Lung (tissue), 17 donors: ENCODE measurements at places on chromosomes 6 and 20. TPM values are rescaled to one million over a fixed set of nuclear protein-coding genes. Genes with fewer than 3 reads are reported as not detected.

GRCh38 chr6:133610227-133610840, 278.6 kb upstream of the TCF21 start:
- DNase-seq: no peak

DNA sequence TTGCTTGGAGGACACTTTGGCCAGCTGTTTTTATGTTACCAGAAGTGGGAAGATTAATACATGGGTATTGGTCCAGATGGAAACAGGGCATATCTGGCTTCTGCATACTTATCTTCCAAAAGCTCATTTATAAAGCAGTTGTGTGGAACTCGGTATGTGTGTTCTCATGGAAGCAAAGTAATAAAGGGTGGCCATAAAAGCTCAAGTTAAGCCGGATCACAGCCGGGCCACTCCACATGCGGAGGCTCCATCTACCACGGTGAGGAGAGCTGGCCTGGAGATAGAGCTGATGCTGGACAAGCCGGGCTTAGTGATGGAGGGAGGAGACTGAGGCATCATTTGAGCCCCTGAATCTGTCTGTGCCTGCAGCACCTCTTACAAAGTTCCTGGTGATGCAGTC, 38.6 kb upstream of the KIF16B start:
- no peak for DNase-seq

DNA sequence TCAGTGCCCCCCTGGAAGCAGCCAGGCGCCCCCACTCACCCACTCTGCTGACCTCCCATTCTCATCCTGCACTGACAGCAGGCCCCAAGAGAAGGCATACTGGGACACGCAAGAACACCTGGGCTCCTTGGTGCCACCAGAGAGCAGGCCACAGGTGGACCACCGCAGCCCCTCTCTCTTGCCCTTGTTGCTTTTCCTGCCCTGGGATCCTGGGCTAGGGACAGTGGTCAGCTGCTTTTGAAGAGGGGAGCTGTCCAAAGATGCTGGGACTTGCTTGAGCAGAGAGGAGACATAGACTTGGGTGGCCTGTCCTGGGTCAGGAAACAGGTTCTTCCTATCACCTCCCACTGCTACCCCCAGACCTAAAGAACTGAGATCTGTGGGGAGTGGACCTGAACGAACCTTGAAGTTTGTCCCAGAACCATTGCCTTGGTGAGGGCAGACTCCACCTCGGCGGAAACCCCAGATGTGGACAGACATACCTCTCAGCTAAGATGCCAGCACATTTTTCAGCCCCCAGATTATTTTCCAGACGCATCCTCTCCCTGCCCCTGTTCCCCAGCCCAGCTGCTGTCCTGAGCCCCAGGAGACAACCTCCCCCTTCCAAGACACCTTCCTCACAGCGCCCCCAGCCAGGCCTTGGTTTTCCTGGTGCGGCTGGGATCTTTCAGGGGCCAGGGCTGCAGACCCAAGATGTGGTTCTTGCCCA, 1.1 kb downstream of the GLP1R start:
- DNase-seq: no peak

DNA sequence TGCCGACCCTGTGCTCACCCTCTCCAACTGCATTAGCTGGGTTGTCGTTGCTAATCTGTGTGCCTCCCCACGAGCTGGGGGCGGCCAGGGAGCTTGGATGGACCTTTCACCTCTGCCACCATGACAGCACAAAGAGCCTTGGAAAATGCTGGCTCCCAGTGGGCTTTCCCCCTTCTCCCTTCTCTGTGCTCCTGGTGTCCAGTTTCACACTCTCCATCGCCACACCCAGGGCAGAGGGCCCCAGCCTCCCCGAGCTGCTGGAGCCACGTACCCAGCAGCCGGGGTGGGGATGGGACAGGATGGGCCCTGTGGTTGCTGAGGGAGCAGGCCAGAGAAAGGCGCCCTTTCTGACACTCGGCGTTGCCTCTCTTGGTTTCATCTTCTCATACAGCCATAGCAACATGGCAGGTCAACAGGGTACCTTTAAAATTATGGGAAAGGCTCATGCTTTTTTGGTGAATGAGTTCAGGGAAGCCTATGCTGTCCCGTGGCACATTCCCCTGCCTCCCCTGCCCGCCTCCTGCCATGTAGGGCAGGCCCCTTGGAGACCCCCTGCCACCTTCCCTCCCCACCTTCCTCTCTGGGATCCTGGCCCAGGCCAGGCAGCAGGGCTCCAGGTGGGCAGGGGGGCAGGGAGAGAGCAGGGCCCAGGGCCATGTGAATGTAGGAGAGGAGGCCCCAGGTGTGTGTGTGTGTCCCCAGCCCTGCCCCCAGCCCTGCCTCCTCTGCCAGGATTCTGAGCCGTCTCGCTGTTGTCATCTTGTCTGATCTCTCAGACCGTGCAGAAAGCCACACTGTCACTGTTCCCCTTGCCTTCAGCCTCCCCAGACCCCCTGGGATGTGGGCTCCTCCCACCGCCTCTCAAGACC, 85.2 kb upstream of the CCDC167 start:
- no peak for DNase-seq

GRCh38 chr6:66226109-66226508, 519.1 kb upstream of the EYS start:
- DNase-seq: peak; percentile 85

GRCh38 chr6:129575378-129576118, 134.4 kb downstream of the ARHGAP18 start:
- peak; percentile 70 for DNase-seq

DNA sequence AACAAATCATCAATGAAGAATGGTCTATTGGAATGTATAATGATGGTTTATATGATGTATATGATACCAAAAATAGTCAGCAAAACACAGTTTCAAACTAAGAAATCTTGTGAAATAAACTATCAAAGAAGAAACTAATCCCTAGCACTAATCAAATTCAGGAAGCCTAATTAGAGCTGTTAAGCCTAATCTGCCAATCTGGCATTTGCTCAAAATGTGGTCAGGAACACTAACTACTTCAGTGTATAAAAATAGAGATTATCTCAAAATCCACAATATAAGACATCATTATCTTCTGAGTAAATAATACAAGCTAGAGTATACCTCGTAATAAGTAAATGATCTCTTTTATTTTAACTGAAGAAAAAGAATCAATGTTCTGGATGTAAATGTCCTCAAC, 12.8 kb upstream of the AKAP7 start:
- no peak for DNase-seq

- no peak for DNase-seq
Measured at GRCh38 chr6:38354037-38354381, 285.7 kb downstream of the BTBD9 start.

GRCh38 chr6:74931558-74931957, 274.3 kb downstream of the COL12A1 start:
- no peak for DNase-seq

DNA sequence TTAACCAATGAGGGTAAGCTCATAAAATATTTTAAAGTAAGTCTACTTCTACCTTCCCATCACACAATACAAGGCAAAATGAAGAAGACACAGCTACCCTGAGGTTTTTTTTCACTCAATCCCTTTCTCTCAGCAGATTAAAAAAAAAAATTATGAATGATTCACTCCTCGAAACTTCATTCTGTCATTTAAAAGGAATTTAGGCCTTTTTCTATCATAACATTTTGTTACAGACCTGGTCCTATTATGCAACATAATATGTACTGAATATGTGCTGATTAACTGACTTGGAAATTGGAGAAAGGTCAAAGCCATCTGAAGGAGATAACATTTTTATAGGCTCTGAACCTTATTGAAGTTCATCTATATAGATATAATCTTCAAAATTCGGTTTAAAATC, 45.5 kb downstream of the PRL start:
- DNase-seq: no peak

GRCh38 chr20:31606804-31607639, 1.9 kb downstream of the ID1 start:
- DNase-seq: peak; percentile 54

DNA sequence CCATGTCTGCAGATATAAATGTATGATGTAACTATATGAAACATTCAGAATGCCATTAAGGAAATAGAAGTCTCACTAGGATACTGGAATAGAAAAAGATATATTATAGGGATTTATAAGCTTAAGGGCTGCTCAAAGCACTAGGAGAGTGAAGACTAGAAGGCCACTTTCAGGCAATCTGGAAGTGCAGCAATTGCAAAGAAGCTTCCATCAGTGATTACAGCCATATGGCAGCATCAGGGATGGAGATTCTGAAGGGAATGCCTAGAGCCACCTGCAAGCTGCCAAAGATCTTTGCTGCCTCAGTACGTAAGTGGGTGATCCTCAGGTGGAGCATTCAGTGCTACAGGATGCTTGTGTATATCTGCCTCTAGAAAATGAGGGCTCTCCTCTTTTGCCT, 796.2 kb upstream of the EPHA7 start:
- DNase-seq: no peak

- DNase-seq: no peak
Measured at GRCh38 chr6:5532941-5533340, 271.6 kb downstream of the FARS2 start.

GRCh38 chr20:38723017-38723847, 1.1 kb upstream of the SLC32A1 start:
- DNase-seq: no peak

DNA sequence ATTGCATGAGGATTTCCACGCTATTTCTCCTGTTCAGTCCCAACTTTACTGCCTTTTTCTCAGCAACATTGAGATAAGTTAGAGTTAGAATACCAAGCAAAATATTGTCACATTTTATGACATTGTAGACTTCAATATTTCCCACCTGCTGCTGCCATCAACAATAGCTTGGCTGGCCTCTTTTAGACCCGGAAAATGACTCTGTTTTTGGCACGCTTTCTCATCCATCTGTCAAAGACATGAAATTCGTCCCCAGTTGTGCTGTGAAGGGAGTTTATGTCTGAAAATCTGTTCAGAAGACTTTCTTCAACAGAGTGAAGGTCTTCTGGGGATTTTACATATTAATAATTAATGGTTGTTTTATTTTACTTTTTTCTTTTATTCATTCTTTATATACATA, 857.3 kb downstream of the FRK start:
- no peak for DNase-seq

The FGD2 gene
- 20.4 TPM for polyA plus RNA-seq

The PTP4A1 gene
- polyA plus RNA-seq: 30.4 TPM

The FAM83B gene
- 0.04 TPM for polyA plus RNA-seq

The MTFR2 gene
- polyA plus RNA-seq: 1.8 TPM

The SLC26A8 gene
- polyA plus RNA-seq: 0.20 TPM

The C2 gene
- polyA plus RNA-seq: 230 TPM

The CLIC5 gene
- 16.0 TPM for polyA plus RNA-seq
